NCI-H146 (cell line): ENCODE measurements at places on chromosomes 4 and X.

DNA sequence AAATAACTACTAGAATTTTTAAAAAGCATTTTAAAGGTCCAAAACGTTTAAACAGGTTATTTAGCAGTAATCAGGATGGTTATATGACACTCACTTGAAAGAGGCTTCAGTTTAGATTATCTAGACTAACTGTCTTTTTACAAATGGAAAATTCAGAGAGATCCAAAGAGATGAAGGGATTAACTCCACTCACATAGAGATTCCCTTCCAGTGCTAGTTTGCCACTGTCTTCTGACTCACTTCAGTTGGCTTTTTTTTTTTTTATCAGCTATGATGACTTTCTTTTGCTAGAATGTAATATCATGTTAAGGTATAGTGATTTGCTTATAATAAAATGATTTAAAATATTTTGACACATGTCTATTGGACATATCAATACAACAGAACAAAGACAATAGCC is 43.8 kb downstream of the GALNT7 start:
- DNase-seq = no peak

DNA sequence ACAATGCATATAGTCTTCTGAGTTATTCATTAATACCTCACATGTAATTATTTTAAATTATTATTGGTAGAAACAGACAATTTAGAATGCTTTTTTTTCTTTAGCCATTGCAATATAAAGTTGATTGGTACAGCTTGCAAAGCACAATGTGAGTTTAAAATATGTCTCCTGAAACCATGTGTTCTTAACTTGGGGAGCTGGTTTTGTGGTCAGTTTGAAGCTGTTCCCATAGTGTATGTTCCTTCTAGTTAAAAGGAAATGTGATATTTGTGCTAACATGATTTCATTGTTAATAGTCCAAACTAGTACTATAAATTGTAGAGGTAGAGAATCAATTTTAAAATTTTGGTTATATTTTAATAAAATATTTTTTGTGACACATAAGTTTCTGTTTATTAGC is 247.2 kb downstream of the BMPR1B start:
- no peak for DNase-seq

DNA sequence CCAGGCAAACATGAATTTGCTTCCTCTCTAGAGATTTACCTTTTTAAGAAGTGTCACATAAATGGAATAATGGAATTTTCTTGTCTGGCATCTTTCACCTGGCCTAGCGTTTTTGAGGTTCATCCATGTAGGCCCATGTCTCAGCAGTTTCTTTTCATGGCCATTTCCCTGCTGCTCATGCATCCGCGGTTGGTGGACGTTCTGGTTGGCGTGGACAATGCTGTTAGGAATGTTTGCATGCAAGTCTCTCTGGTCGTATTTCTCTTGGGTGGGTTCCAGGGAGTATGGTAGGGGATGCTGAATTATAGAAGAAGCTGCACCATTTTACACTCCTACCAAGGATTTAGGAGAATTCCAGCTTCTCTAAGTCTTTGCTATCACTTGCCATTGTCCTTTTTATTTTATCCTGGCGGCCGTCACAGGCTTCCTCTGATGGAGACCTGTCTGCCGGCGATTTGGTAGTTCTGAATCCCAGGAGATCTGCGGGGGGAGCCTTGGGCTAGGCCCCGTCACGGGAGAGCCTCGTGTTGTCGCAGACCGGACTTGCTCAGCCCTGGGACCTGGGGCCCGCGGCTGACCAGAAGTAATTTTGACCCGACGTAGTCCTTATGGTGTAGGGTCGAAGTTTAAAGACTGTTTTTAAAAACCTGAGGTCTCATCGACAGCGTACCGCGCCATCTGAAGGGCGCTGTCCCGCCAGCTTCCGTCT is 56.9 kb upstream of the TADA2B start:
- peak; percentile 58 for DNase-seq

DNA sequence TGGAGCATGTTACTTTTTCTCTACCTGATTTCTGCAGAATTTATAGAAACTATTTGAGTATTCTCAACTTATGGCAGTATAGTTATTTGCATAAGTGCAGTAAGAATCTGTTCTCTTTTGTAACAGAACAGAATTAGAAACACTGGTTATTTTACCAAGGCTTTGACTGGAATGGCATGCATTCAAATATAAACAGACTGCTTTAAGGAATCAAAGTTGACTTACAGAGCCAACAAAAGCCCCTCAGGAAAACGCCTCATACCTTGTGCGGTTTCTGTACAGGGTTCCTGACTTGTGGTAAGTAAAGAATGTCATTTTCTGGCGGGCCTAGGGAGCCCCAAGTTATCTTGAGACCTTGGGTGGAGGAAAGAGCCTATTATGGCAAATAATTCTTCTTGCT is 97.1 kb downstream of the GPR143 start:
- DNase-seq = no peak

DNA sequence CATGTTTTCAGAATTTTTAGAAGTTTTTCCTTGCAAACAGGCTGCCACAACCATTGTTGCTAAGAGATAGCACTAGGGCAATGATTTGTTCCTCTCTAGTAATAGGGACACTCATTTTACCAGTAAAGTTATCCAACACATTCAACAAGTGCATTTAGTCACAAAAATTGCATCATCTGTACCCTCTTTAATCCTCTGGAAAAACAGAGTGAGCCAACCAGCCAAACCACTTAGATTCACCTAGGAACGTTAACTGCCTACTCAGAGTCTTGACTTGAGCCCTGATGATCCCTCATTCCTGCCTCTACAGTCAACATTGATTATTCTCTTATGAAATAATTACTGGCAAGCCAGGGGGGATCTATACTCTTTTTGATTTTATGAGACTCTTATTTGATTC is 17.0 kb upstream of the ADGRA3 start:
- no peak for DNase-seq
